Activated CD4-positive, alpha-beta T cell treated with anti-CD3 and anti-CD28 coated beads for 1 hour (primary cell): ENCODE measurements at places on chromosomes 7 and 10.

DNA sequence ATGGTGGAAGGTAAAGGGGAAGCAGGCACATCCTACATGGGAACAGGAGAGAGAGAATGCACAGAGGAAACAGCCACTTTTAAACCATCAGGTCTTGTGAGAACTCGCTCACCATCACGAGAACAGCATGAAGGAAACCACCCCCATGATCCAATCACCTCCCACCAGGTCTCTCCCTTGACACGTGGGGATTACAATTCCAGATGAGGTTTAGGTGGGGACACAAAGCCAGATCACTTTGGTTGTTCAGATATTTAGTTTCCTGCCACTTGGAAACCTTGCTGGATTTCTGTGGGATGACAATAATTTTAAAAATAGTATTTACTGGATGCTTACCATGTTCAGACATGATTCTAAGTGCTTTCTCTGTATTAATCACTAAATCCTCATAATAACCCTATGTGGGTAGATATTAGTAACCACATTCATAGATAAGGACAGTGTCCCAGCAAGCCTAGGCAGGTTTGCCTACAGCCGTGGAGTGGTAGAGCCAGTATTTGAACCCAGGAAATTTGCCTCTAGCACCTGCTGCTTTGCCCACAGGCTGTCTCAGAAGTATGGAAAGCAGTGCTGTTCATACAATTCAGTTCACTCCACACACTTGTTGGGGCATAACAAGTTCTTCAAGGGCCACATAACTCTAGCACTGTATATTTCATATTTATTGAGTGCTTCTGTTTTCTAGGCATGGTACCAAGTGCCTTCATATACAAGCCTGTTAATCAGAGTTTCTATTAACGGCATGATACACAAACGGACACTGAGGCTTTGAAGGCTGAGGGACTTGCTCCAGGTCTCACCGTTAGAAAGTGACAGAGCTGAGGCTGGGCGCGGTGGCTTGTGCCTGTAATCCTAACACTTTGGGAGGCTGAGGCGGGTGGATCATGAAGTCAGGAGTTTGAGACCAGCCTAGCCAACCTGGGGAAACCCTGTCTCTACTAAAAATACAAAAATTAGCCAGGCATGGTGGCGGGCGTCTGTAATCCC lies 8.3 kb downstream of the TLL2 start:
- DNase-seq = no peak

DNA sequence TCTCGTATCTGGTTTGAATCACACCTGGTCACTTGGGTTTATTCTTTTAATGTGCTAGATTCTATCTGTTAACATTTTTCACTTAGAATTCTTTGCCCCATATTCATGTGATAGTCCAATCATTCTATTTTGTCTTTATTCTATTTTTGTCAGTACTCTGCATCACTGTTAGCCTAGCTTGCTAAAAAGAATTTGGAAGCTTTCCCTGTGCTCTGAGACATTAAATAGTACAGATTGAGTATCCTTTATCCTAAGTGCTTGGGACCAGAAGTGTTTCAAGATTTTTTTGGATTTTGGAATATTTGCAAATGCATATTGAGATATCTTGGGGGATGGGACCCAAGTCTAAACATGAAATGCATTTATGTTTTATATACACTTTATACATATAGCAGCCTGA lies 51.0 kb downstream of the RALA start:
- no peak for DNase-seq

GRCh38 chr7:92255308-92255707 lies 9.5 kb downstream of the ANKIB1 start:
- DNase-seq = no peak

DNA sequence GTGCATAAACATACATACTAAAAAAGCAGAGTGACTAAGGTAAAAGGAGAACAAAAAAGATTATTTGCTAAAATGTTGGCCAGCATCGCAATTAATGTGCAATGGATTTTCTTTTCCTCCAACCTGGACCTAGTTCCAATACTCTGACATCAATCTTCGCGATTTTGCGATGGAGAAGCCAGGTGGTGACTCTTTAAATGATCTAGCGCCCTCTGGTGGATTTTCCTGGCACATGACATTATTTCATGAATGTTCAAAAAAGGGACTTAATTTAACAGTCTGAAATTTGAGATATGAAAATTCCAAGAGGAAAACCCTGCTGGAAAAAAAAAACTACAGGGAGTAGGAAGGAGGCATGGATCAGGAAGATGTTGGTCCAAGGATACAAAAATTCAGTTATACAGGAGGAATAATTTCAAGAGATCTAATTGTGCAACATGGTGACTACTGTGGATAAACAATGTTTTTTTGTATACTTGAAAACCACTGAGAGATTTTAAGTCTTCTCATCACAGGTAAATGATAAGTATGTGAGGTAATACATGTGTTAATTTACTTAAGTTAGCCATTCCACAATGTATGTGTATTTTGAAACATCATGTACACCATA lies 4.3 kb upstream of the KCNMA1 start:
- no peak for DNase-seq

DNA sequence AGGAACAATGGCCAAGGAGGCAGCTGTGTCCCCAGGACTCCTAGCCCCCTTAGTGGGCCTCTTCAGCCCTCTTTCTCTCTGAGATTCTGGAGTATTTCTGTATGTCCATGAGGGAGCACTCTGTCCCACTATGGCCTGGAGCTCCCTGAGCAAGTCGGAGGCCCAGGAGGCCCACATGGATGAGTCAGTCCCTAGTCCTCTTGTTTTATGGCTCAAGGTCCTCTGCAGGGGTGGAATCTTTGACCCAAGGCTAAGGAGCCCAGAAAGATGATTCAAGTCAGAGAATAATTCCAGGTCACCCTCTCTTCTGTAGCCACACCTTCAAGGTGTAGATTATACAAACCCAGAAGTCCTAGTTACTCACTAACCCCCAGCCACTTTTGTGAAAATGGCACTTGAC lies 125.6 kb downstream of the PLXNA4 start:
- no peak for DNase-seq

- DNase-seq = no peak
Measured at GRCh38 chr10:77810446-77811335, 115.9 kb downstream of the DLG5 start.

DNA sequence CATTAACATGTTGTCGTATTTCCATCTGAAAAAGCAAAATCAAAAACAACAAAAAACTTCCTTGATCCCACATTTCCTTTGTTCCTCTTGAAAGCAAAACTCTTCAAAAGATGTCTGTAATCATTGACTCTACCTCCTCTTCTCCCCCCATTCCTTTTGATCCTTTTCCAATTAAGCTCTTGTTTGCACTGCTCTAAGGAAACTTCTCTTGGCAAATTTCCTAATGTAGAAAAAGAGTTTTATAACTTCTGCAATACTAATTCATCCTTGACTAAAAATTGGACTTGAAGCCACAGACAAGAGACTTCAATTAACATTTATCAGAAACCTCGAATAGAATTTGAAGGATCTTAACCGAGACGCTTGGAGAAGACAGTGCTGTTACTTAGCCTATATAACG lies 317.1 kb upstream of the SEMA3C start:
- no peak for DNase-seq

DNA sequence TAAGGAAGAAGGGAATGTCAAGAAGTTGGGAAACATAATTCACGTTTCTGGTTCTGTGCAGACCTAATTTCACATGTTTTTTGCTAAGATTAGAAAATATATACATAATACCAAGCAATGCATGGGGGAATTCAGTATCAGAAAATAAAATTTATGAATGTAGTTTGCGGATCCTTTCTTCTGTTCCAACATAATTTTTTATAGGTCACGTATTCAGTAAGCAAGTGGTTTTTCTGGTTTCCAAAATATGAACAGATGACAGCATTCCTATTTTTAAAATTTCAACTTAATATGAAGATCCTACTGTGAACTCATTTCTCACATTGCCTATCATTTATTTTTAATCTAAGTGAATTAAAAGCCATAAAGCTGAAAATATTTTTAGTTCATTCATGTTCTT lies 560.0 kb upstream of the NRG3 start:
- DNase-seq = no peak

DNA sequence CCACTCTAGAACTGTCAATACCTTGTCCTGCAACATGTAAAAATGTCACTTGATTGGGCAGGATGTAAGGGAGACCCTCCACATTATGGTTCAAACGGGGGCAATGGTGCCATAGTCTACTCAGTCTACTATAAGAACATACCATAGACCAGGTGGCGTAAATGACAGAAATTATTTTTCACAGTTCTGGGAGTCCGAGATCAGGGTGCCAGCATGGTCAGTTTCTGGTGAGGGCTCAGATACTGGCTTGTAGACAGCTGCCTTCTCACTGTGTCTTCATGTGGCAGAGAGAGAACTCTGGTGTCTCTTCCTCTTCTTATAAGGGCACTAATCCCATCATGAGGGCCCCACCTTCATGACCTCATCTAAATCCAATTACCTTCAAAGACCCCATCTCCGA lies 18.7 kb upstream of the TMEM178B start:
- no peak for DNase-seq

DNA sequence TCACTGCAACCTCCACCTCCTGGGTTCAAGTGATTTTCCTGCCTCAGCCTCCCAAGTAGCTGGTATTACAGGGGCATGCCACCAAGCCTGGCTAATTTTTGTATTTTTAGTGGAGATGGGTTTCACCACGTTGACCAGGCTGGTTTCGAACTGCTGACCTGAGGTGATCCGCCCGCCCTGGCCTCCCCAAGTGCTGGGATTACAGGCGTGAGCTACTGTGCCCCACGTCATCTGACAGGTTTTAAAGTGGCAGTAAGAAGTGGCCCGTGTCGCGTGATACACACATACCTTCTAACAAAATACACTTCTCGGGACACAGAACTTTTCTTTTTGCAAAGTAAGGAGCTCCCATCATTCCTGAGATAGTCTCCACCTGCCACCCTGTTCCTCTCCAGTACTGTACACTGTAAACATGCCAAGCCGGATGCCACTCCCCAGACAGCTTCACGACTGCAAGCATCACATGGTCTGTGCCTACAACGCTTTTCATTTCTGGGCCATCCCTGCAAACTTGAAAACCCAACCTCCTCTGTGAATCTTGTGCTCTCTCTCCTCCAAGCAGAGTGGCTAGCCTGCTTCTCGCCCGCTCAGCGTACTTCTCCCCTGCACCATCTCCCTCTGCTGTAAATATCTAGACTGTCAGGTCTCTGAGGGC lies 256.3 kb upstream of the KLF14 start:
- DNase-seq = no peak

- no peak for DNase-seq
Measured at GRCh38 chr7:104903044-104903443, 111.0 kb upstream of the KMT2E start.

GRCh38 chr10:52759154-52759553 lies 13.4 kb downstream of the MBL2 start:
- no peak for DNase-seq

- DNase-seq = no peak
Measured at GRCh38 chr10:88089498-88089897, 226.1 kb downstream of the PTEN start.

DNA sequence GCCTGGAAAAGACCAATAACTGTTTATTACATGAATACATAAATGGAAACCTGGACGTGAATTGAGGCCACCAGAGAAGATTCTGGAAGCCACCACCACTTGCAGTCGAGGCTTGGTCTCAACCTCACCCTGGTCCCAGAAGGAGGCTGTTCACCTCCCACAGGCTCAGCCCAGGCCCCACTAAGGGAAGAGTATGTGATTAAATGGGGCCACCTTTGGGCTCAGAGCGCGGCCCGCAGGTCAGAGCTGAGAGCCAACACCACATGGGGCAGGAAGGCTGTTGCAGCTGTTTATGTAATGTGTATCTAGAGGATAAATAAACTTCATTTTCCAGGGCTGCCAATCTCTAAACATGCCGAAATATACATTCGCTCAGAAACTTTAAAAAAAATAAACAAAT lies 17.6 kb upstream of the FGFR2 start:
- no peak for DNase-seq

- DNase-seq = no peak
Measured at GRCh38 chr7:111140091-111140865, 49.4 kb downstream of the LRRN3 start.

DNA sequence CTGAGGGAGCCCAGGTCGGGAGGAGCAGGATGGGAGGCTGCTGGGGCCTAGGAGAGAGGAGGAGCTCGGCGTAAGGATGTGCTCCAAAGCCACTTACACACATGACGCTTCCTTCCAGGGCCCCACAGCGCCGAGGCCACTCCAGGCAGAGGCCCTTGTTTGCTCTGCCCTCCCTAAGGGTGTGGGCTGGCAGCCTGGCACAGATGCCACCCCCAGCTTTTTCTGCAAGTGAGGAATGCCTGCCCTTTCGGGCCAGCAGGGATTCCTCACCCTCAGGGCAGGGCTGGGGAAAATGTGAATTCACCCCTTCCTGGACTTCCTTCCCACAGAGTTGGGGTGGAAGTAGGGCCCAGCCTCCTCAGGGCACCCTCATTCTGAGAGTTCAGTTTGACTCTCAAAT lies 5.6 kb upstream of the AQP1 start:
- DNase-seq = no peak

GRCh38 chr7:99167072-99167471 lies 23.2 kb upstream of the SMURF1 start:
- DNase-seq = no peak

DNA sequence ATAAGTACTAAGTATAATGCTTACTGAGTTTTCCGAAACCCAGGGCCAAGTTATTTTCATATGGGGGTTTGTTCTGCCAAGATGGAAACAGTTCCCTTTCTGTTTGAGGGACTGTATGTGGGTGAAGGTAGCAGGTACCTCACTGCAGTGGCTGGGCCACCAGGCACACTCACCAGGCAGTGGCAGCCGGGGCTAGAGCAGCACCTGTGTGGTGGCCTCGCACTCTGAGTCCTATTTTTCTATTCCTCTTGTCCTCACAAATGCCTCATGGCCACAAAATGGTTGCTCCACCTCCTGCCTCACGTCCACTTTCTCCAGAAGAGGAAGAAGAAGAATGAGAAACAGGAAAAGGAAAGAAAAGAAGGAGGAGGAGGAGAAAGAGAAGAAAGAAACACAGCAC lies 167.3 kb upstream of the SHH start:
- DNase-seq = no peak

DNA sequence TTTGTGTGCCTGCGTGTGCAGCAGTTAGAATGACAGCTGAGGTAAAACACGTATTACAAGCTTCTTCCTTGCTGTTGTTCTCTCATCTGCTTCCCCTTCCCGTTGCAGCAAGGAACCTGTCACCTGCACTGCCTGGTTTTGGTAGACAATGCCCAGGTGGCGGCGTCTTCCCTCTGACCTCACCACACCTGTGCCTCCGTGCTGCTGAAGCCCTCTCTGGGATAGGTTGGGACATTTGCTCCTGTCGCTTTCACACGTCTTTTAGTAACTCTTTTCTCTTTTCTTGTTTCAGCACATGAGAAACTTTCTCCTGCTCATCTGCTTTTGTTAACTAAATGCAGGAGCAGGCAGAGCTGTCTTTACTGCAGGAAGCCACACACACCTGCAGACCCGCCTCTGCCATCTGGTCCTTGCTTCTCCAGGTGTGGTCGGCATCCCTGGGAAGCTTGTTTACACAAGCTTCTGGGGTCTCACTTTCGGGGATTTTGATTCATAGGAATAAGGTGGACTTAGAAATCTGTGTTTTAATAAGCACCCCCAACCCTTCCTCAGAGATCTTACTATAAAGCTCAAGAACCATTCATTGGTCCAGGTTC lies 60.7 kb upstream of the EXOC6 start:
- no peak for DNase-seq

- no peak for DNase-seq
Measured at GRCh38 chr10:58373442-58373827, 11.8 kb upstream of the TFAM start.
